ENCODE measurements at places on chromosomes 13 and 19.

GRCh38 chr19:14949876-14950275, 8.6 kb downstream of the OR7C2 start:
- DNase-seq, result no peak

DNA sequence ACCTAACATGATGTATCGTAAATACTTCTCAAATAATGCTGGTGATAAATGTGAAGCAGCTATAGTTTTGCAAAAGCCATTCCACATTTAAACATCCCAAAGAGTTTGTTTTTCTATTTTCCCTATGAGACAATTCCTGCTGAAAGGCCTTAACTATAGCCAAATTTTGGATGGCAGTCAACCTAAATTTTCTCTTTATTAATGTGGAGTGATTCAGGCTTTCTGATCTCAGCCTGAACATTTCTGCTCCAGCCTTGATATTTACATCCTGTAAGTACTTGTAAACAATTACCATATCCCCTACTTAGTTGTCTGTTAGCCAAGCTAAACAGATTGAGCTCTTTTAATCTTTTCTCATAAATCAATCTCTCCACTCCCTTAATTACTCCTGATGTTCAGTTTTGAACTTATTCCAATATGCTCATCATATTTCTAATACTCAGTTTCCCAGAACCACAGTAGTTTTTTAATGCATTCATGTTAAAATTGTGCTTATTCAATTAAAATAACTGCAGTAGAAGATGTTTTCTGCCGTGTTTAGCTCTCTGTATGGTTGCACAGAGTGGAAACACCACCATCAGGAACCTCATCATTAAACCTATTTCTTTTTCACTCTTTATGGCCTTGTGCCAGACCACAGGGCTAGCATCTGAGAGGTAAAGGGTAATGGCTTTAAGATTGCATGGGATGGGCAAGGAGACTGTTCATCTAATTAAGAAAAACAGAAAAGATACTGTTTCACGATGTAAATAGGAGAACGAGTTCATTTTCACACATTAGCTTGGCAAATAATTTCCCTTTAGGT, 1235.2 kb upstream of the SLC10A2 start:
- DNase-seq, result no peak

DNA sequence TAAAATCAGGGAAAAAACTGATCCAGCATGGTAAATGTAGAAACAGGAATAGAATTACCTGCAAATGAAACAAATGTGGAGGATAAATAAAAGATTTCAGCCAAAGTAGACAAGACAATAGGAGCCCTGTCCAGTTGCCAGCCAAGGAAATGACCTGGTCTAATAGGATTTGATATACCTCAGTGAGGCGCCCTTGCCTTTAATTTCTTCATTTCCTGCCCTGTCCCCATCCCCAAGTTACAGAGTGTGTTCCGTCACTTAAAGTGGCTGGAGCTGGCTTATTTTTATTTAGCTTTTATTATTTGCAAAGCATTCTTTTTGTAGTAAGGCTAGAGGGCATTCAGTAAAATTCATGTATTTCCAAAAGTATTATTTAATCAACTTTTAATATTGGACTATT, 1022.0 kb downstream of the EFNB2 start:
- DNase-seq, result no peak

GRCh38 chr13:47508527-47509228, 492.4 kb downstream of the SUCLA2 start:
- no peak for DNase-seq

- no peak for DNase-seq
Measured at GRCh38 chr19:16944626-16945363, 56.0 kb downstream of the F2RL3 start.

GRCh38 chr19:44890366-44891015, 563 bp upstream of the TOMM40 start:
- DNase-seq, result peak; percentile 100

DNA sequence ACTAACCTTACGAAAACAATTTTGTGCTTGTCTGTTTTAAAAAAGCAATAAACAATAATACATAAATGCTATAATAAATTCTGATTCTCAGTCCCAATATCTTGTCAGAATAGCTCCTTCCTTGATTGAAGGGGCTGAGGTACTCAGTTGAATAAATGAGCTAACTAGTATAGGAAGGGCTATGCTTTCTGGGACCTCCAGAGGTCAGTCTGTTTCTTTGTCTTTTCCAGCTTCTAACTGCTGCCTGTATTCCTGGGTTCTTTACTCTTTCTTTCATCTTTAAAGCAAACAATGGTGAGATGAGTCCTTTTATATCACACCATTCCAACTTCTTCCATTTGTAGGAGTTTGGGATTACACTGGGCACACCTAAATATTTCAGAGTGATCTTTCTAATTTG, 1297.0 kb upstream of the ATXN8OS start:
- DNase-seq, result no peak
